ENCODE measurements at places on chromosomes 1 and 21.

DNA sequence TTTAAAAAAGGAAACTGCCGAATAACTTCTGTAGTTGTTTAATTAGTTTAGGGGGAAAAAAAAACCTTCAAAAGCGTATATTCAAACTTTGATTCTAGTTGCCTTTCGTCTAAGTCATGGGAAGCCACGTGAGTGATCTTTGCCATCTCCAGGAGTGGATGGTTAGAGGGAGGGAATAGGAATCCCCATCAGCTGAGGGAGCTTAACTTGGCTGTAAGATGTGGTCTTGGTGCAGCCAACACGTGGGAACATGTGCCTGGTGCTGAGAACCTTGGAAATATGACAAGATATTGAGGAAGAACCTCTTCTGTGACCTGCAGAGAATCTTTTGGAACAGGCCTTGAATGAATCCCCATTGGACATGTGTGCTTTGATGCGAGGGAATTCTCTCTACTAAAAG is 1.7 kb downstream of the BACE2 start:
- DNase-seq: no peak

DNA sequence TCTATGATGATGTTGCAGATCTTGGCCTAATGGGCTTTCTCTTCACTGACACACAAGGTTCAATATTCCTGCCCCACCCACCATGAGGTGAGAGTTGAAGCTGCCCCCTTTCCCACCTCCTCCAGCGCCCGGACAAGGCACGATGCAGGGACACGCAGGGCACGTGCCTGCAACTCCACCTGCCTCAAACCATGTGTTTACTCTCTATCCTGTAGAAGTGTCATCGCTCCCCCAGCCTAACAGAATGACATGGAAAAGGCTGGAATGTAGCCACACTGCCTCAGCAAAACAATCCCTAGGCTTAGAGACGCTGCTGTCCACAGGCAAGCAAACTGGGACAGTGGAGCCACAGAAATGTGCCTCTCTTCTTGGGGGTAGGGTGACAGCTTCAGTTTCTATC is 92.9 kb upstream of the SOD1 start:
- DNase-seq: no peak

DNA sequence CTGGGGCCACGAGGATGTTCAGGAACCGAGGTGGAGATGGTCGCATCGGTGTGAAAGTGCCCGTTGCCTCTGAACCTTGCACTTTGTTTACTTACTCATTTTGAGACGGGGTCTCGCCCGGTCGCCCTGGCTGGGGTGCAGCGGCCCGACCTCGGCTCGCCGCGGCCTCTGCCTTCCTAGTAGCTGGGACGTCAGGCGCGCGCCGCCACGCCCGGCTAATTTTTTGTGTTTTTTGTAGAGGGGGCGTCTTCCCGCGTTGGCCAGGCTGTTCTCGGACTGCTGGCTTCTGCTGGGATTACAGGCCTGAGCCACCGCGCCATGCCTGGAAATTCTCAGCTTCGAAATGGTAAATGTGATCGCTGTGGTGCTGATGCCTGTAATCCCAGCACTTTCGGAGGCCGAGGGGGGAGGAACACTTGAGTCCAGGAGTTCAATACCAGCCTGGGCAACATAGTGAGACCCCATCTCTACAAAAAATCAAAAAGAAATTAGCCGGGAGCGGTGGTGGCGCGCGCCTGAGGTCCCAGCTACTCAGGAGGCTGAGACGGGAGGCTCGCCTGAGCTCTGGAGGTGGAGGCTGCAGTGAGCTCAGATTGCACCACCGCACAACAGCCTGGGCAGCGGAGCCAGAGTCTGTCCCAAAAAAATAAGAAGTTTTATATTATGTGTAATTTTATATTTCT is 684 bp upstream of the MRPL20 start:
- DNase-seq: no peak

GRCh38 chr1:42037586-42037985 is 115.6 kb upstream of the GUCA2B start:
- no peak for DNase-seq

GRCh38 chr1:220732621-220733020 is 15.5 kb upstream of the MTARC2 start:
- DNase-seq: no peak

GRCh38 chr1:31663622-31664452 is 19.2 kb upstream of the PEF1 start:
- no peak for DNase-seq

DNA sequence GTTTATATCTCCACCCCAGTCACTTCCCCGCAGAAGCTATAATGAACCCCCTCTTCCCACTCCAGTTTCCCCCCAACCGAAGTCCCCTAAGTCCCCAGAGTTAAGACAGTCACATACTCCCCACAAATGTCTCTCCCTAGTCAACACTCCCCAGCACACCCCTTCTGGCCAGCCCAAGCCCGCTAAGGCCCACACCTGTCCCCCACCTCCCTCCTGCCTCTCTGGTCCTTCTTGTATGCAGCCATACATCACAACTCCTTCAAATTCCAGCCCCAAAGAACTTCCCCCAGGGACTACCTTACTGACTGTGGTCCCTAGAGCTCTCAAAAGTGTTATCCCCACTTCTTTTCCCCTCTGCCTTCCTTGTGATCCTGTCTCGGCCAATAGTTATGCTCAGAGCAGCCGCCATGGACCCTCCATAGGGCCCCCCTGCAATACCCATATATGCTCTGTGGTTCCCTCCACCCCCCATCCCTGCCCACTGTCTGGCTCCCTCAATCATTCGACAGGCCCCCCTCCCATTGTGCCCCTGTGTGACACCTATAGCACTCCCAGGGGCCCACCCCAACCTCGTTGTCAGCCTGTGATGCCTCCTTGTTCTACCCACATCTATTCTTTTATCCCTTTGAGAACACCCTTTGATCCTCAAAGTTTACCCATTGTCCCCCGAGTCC is 2.2 kb downstream of the NSUN4 start:
- no peak for DNase-seq

GRCh38 chr1:66304128-66304527 is 229.8 kb upstream of the SGIP1 start:
- no peak for DNase-seq

DNA sequence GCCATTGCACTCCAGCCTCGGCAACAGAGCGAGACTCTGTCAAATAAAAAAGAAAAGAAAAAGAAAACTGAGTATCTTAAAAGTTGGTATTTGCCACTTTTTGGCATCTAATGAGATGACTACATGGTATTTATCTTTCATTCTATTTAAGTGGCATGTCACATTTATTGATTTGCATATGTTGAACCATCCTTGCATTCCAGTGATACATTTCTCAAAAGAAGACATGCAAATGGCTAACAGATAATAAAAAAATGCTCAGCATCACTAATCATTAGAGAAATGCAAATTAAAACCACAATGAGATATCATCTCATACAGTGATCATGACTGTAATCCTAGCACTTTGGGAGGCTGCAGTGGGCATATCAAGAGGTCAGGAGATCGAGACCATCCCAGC is 28.1 kb downstream of the SFPQ start:
- DNase-seq: no peak

DNA sequence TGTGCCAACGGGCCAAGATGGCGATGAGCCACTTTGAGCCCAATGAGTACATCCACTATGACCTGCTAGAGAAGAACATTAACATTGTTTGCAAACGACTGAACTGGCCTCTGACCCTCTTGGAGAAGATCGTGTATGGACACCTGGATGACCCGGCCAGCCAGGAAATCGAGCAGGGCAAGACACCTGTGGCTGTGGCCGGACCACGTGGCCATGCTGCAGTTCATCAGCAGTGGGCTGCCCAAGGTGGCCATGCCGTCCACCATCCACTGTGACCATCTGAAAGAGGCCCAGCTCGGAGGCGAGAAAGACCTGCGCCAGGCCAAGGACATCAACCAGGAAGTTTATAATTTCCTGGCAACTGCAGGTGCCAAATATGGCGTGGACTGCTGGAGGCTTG is 32.2 kb upstream of the GPR137B start:
- no peak for DNase-seq

GRCh38 chr1:109274533-109275476 is 8.1 kb downstream of the PSRC1 start:
- DNase-seq: no peak

GRCh38 chr1:159965263-159965662 is 11.2 kb upstream of the SLAMF9 start:
- DNase-seq: no peak

DNA sequence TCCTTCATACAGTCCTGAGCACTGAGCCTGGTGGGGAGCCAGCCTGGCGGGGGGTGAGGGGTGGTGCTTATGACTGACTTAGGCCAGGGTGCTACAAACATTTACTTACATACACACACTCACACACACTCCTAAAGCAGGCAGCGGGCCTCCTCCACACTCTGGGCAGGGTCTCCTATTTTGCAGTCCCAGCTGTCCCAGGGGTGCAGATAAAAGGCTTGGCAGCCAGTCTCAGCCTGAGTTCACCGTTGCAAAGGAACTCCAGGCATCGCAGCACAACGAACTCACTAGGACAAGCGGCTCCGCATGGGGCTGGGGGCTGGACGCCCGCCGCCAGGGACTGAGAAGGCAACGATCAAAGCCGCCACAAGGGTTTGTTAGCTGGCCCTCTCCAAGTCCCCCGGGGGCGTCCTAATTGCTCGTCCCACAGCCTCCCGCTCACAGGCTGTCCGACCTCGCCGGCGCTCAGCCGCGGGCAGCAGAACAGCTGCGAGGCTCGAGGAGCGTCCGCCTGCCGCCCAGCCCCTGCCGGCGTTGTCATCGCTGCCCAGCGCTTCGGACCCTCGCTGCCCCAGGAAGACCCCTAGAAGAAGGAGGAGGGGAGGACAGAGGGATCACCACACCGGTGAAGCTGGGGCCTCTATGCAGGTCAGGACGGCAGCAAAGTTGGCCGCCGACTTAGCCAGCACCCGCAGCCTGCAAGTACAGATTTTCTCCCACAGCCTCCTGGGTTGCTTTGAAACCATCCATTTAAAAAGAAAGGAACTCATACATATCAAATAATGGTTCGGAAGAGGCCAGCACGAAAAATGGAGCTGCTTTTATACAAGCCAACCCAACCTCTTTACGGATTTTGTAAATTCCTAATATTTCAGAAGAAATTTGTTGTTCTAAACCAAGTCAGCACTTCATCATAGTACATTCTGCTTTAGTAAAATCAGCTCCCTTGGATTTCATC is 6.2 kb downstream of the BARHL2 start:
- DNase-seq: no peak

DNA sequence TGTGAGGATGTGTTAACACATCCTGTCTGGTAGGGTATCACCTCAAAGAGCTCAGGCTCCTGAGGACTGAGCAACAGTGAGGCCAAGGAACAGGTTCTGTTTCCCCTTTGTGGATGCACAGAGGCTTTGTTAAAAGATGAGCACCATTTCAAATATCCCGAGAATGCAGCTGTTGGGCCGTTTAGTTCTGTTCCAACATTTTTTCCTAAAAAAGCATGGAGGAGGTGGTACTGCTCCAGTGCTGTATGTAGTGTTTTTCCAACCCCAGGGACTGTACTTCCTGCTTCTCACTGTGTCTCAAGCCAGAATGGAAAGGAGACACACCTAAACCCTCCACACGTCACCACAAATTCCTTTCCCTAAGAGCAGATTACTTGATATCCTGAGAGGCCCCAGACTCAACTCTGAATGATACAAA is 53.8 kb upstream of the BCL10 start:
- peak; percentile 71 for DNase-seq

GRCh38 chr1:22849770-22850169 is 122.9 kb downstream of the LACTBL1 start:
- DNase-seq: no peak

DNA sequence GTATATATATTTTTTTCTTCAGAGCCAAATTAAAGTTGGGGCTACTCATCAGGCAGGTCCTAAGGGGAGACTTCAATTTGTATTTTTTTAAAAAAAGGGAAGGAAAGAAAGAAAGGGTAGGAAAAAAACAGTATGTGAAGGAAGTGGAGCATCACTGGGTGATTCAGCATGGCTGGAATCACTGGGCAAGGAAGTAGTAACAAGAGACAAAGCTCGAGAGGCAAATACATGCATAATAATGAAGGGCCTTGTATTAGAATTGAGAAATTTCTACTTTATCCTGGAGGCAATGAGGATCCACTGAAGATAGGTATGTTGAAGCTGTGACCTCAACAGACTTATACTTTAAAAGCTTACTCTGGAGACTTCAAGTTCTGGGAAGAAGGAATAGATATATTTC is 184.4 kb downstream of the COQ8A start:
- DNase-seq: no peak

DNA sequence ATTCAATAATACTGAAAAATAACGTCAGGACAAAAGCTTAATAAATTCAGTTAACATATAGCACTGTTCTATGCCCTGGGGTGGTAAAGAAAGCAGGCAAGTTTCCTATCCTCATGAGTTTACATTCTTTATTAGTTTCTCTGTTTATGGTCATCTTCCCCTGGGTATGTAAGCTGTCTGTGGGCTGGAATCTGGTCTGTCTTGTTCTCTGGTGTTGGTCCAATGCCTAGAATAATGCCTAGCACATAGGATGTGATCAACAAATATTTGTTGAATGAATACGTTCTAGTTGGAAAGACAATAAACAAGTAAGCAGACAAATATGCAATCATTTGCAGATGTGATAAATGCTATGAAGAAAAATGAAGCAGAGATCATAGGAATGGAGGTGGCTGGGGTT is 7.2 kb upstream of the IGSF3 start:
- DNase-seq: no peak

DNA sequence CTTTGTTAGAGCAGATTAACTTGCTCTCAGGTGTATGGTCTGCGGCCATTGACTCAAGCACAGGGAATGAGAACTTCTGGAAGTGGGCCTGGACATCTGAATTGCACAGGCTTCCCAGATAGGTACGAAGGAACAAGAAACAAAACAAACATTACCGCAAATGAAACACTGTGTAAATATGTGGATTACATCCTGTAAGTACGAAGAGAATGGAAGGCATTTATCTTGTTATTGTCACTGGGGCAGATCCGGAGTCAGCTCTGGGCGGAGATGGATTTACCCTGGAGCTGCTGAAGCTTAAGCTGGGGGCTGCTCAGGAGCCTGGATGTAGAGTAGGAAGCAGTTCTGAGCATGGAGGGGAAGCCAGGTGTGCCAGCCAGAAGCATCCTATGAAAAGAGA is 6.8 kb downstream of the HES2 start:
- no peak for DNase-seq

GRCh38 chr1:219526074-219526473 is 86.8 kb downstream of the ZC3H11B start:
- DNase-seq: no peak

- no peak for DNase-seq
These were observed 17.7 kb upstream of the C1orf174 start for GRCh38 chr1:3917761-3918160.

DNA sequence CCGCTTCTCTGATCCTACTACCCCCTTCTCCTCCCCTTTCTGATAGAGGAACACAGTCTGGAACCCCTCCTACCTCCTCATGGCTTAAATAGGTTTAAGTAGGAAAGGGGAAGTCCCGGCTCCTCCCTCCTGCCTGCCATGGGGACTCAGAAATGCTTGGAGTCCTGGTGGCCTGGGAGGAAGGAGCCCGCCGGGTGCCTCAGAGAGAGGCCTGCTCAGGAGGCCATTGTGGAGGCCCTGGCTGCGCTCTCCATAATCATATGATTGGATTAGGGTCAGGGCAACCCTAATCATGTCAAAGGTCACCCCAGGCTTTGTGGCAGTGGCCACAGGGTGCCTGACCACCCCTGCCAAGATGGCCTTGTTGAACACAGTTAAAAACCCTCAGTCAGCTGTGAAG is 29.0 kb downstream of the WNT3A start:
- DNase-seq: no peak

All from AG09319 (cell line).